Smooth muscle cell of the brain vasculature (primary cell): ENCODE measurements at places on chromosomes 3 and 15.

GRCh38 chr15:58438956-58439355 lies 7.2 kb downstream of the LIPC start:
- DNase-seq, result no peak

DNA sequence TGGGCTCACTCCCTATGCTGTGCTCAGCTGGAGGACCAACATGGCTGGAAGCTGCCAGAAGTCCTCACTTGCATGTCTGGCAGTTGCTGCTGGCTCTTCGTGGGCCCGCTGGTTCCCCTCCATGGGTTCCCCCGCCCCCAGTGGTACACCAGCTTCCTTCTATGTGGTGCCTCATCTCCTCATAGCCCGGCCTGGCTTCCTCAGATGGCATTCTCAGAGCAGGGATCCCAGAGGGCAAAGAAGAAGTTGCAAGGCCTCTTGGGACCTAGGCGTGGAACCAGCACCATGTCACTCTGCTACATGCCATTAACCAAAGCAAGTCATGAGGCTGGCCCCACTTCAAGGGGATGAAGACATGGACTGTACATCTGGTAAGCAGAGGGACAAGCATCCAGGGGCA lies 2.9 kb upstream of the CFAP92 start:
- no peak for DNase-seq

GRCh38 chr3:14564741-14565140 lies 24.6 kb upstream of the GRIP2 start:
- DNase-seq, result no peak

GRCh38 chr15:92580933-92581445 lies 74.6 kb downstream of the FAM174B start:
- DNase-seq, result no peak

DNA sequence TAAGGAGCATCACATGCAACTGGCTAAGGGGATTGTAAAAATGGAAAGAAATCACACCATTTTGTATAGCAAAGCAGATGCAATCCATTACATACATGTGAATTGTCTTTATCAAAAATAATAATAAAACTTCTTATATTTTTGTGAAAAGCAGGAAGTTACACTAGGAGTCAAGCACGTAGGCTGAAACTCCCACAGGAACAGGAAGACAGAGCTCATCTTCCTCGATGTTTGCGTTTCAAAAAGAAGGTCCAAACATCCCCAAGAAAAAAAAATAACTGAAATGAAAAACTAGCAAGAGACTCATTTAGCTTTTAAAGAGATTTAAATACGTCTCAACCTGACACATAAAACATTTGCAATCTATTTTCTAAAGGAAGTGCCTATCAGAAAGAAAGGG lies 106.6 kb downstream of the TGFBR2 start:
- no peak for DNase-seq

- no peak for DNase-seq
Observed at GRCh38 chr3:153591561-153592245, 429.7 kb downstream of the RAP2B start.

GRCh38 chr3:194422188-194422587 lies 23.1 kb upstream of the GP5 start:
- no peak for DNase-seq

DNA sequence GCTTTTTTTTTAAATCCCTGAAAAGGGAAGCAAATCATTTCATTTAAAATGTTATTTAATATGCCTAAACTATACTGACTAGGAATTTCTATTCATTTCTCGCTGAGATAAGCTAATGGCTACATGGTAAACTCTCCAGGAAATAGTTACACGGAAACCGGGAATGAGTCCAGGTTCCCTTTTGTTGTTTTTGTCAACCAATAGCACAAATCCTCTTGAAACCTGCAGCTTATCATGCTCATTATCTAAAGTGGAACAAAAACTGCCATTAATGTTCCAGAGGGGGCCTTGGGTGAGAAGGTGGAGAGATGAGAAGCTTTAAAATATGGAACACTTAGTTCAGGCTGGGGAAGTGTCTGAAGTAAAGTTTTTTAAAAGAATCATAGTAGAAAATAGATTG lies 113.5 kb upstream of the ALCAM start:
- no peak for DNase-seq

GRCh38 chr15:45589256-45589655 lies 2.1 kb downstream of the BLOC1S6 start:
- no peak for DNase-seq

DNA sequence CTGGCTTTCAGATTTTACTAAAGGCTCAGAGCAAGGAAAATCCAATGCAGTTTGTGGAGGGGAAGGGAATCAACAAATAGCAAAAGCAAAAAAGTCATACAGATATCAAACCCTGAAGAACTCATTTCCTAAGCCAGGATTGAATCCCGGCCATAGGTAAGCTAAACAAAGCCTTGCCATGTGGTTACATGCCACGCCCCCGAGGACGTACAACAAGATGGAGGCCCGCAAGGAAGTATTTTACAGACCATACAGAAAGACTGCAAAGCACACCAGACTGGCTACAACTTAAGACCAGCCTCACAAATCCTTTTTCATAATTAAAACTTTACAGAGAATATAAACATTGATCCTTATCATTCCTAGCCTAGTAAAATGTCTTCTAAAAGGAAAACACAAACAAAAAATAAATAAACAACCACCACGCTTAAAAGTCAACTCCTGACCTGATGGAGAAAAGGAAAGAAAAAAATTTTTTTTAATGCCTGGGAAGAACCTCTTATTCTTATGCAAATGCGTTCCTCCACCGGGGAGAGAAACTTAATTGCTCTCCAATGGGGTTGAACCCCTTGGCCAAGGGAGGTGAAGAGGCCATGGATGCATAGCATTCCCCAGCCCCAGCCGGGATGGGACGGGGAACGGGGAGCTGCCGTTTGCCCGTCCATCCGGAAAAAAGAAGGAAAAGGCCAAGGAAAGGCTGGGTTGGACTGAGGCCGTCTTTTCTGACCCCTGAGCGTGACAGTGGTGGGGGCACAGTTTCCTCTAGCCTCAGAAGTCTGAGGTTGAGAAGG lies 39.3 kb downstream of the IL1RAP start:
- no peak for DNase-seq

DNA sequence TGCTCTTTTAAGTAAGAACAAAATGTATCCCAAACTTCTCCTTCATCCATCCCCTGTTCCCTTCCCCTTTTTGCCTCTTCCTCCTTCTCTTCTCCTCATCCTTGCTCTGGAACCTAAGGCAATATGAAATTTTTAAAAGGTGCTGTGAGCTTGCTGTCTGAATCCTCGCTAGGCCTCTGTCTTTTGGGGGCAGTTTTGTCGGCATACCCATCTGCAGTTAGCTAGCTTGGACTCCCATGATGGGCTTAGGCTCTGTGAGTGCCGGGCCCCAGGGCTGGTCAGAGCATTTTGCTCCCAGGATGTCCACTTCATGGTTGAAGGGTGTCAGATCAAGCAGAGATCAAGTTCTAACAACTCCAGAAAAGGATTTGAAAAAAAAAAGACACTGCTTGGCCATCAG lies 18.6 kb downstream of the ZIC1 start:
- no peak for DNase-seq

GRCh38 chr3:139251529-139251928 lies 92.3 kb upstream of the MRPS22 start:
- no peak for DNase-seq

- DNase-seq, result no peak
Observed at GRCh38 chr3:59609657-59610348, 560.0 kb upstream of the CFAP20DC start.

- no peak for DNase-seq
Observed at GRCh38 chr3:123283074-123283473, 81.3 kb downstream of the SEC22A start.

- DNase-seq, result no peak
Observed at GRCh38 chr15:84967380-84967779, 14.3 kb upstream of the PDE8A start.

- no peak for DNase-seq
Observed at GRCh38 chr3:99674086-99674789, 35.8 kb downstream of the COL8A1 start.

DNA sequence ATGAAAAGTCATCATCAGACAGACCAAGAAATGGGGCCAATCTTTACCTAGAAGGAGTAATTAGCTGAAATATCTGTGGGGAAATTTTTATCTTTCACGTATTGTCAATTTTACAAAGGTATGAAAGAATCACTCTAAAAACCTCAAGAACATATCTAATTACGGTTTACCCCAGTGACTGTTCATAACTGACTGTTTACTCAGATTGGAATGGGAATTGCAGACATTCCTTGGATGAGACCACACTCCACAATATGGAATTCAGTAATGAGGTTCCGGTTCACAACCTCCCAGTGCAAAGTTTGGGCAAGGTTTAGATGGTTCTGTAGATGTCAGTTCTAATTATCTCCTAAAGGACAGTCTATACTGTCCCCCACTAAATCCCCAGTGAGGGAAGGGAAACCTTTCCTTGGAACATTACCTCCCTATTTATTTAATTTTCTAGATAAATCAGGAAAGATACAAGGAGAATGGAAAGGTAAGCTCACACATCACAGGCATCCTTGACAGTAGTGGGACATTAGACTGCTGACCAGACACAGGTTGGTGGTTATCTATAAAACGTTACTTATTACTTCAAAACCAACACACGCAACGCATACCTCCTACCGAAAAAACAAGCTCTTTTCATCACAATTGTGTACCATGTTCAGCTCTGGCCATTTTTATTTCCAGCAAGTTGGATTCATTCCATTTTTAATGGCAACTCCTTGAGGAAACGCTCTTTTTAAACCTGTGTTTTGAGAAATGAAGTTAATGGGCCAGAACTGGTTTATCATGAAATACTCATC lies 129.9 kb downstream of the RORA start:
- no peak for DNase-seq

GRCh38 chr3:182058488-182058887 lies 346.8 kb downstream of the SOX2 start:
- no peak for DNase-seq

DNA sequence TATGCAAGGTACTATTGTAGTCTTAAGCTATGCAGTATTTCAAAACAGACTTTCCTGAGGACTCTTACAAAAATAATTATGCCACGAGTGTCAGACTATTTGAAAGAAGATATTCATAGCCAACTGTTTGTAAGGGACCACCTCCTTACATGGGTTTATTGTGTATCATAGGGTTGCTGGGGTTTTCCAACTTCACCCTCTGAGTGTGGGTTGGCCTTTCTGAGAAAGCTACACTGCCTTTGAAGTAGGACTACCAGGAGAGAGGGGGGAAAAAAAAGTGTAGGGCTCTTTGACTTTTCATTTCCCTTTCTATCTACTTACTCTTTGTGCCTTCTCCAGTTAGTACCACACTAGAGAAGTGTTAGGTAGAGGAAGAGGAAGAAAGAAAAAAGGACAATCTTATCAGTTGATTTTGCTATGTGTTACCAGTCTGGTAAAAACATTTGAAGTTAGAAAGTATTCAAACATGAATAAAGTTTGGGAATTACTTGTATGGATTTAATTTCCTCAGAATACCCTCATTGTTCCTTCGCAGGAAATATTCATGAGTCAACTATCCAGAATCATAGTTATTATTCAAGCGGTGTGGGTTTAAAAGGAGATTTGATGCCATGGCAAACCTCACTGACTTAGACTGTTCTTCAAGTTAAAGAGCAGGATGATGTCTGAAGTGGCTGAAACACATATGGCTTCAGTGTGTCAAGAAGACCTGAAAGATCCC lies 329.3 kb upstream of the THBS1 start:
- no peak for DNase-seq

DNA sequence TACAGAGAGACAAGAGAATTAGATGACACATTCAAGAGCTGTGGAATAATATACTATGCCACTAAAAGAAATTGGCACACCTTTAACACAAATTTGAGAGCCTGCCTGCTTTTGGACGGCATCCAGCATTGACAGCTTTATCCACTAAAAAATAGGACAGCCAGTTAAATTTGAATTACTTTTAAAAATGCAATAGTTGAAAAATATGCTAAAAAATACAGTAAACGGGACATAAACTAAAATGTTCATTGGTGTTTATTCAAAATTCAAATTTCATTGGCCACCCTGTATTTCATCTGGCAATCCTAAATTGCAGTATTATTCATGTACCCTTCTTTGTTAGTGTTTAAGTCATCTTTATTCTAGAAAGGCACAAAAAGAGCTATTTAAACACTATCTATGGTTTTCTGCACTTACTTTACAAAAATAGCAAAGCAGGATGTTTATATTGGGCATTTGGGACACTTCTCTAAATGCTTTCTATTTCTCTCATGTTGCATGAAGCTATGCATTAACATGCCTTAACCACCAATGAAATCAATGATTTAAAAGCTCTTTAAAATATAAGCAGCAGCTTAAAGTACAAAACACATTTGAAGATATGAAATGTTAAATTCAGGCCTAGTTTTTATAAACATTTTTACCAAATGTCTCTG lies 160.1 kb downstream of the NEK10 start:
- no peak for DNase-seq

- no peak for DNase-seq
Observed at GRCh38 chr15:58505581-58505980, 73.8 kb downstream of the LIPC start.

DNA sequence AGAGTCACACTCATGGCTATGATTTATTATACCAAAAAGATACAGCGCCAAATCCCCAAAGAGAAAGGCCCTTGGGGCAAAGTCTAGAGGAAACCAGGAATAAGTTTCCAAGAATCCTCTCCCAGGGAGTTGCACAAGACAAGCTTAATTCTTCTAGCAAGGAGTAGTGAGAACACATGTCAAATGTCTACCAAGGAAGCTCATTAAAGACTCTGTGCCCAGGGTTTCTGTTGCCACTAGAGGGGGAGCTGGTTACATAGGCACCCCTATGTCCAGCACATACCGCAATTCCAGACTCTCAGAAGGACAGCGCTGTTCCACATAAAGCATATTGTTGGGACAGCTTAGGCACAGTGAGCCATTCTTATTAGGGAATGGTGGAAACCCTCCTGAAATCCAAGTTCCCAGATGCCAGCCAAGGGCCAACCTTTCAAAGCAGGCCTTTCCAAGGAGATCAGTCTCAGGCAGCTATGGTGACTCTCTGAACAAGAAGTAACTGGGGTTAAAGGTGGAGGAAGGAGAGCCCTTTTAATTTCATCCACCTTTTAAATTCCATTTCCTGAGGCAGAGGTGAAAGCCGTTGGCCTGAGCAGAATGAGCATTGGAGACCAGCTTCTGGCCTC lies 194.2 kb downstream of the UACA start:
- no peak for DNase-seq

DNA sequence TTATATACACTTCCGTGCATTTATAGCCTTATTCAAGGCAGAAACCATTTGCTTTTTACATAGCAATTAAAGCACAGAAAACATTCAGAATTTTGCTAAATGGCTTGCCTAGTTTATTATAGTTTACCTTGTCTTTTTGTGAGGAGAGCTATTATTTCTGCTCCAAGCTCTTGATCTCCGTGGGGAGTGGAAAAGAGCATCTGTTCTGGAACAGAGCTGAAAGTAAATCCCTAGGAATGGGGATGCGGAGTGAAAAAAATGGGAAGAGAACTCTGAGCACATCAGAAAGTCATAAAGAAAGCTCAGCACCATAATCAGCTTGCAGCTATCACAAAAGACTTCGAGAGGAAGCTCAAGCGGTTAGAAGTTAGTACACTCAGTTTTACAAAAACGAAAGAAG lies 1006.7 kb downstream of the ROBO2 start:
- DNase-seq, result no peak
